Foreskin keratinocyte (primary cell): ENCODE measurements at places on chromosomes 16 and 17. TPM values are rescaled to one million over a fixed set of nuclear protein-coding genes. Genes with fewer than 3 reads are reported as not detected.

Gene ZFPM1
- 2.9 and 3.0 TPM in 2 replicates for polyA plus RNA-seq

DNA sequence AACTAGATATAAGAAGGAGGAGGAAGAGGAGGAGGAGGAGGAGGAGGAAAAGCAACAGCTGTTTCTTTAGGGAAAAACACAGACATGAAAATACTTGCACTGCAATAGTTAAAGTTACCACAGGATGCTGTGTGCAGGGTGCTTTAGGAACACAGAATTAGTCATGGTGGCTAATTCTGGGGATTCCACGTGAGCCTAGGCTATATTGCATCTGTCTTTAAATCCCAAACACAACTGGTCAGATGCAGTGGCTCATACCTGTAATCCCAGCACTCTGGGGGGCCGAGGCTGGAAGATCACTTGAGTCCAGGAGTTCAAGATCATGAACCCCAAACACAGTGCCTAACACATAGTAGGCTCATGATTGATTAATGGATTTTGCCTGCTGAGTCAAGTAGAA, 155.3 kb upstream of the C16orf82 start:
- no peak for DNase-seq

DNA sequence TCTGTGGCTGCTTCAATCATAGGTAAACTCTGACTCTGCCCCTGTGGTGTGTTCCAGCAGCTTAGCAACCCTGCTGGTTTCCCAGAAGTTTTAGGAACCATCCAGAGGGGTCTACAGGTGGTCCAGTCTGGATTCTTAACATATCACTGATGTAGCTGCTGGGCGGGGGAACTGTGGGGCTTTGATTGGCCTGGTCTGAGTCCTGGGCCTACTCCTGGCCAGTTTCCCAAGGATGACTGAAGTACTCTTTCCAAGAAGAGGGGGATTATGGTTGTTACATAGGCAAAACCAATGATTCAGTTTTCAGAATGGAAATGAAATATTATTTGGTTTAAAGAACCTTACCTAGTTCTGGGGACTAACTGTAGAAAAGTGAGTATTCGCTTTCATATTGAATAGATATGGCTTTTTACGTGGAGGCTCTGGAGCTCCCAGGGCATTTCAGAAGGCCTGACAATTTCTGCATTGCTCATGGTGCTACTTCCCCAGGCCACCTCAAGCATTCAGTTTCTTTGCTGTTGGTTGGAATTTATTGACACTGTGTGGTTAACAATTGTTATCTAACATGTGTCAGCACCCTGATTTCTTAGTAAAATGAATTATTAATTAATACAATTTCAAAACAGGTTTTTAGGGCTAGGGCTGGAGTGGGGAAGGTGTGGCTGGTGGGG, 38.4 kb downstream of the EPN2 start:
- DNase-seq = no peak

DNA sequence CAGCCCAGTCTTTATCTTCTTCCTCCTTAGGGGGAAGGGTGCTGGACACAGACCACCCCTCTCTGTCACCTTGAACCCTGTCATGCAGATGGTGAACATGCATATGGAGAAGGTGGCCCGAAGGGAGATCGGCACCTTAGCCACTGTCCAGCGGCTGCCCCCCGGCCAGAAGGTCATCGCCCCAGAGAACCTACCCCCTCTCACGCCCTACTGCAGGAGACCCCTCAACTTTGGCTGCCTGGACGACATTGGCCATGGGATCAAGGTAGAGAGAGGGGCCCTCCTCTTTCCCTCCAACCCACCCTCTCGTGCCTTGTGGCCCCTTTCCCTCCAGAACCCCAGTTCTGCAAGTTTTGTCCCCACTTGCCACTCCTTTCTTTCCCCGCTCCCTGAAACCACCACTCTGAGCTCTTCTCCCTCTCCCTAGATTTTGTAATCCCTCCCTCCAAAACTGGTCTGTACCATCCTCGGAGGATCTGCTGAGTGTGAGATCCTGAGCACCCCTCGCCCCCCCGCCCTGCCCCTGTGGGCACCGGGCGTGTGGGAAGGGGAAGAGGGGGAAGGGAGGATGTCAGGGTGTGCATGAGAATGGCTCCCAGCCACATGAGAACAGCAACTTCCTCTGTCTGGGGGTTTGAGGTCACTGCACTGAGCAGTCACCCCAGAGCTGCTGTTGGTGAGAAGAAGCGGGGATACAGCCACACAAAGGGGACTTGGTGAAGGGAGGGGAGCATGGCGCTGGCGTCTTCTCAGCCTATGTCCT, 7.3 kb downstream of the ABI3 start:
- no peak for DNase-seq

DNA sequence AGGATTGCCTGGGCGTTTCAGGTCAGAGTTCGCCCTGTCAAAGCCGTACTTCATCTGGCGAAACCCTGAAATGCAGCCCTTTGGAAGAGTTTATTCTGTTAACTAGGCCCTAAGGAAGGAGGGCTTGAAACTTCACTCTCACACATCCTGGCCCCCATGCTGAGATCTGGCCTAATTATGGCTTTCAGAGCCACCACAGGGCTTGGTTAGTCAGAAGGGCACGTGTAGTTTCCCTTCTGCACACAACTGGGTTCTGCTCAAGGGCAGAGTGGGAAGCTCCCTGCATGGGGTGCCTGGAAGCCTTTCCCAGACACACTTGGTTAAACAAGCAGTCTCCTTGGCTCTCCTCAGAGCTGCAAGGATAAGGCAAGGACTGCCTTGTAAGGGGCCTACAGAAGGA, 397.3 kb downstream of the SHISA9 start:
- no peak for DNase-seq
